ENCODE measurements at places on chromosomes 2 and 18.

GRCh38 chr2:224579411-224579810, 5.8 kb downstream of the CUL3 start:
- DNase-seq, result no peak

GRCh38 chr2:60309336-60309735, 244.1 kb downstream of the BCL11A start:
- DNase-seq, result no peak

GRCh38 chr2:16454621-16455020, 211.0 kb downstream of the CYRIA start:
- no peak for DNase-seq

GRCh38 chr2:240788482-240788881, 31.5 kb downstream of the KIF1A start:
- DNase-seq, result no peak

DNA sequence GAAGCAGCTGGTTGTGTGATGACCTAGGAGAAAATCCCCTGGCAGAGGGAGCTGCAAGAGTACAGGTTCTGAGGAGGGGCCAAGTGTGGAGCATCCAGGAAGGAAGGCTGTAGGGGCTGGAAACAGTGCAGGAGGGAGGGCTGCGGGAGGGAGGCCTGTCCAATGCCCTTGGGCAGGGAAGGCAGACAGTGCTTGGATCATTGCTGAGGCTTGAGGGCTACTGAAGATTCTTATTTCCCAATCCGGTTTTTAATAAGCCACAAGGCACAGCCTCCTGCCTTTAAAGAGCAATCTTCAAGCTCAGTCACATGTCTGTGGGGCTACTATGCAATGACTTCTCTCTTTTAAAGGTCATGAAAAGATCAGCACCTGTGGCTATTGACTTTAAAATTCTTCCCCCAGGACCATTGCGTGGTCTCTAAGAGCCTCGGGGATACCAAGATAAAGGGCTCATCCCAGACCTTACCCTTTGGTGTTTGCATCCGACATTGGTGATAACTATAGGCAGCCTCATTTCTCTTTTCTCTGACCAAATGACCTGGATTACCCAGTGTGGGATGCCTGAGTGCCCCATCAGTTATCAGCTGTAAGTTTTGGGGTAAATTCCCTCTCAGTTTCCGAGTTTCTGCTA, 149.6 kb downstream of the DOCK10 start:
- DNase-seq, result no peak

DNA sequence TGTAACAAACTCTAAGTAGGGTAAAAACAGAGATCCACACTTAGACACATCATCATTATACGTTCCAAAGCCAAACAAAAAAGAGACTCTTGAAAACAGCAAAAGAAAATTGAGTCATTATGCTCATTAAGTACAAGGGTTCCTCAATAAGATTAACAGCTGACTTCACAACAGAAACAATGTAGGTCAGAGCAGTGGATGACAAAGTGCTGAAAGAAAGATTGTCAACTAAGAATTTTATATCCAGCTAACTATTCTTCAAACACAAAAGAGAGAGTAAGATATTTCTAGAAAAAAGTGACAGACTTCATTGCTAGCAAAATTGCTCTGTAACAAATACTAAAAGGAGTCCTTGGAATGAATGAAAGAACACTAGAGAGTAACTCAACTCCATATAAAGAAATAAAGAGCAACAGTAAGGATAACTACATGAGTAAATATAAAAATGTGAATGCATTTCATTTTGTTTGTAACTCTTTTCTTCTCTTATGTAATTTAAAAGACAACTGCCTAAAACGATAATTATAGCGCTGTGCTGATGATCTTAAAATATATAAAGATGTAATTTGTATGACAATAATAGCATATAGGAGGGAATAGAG, 23.8 kb upstream of the DNER start:
- no peak for DNase-seq

GRCh38 chr18:23365602-23366001, 87.5 kb upstream of the RIOK3 start:
- no peak for DNase-seq

DNA sequence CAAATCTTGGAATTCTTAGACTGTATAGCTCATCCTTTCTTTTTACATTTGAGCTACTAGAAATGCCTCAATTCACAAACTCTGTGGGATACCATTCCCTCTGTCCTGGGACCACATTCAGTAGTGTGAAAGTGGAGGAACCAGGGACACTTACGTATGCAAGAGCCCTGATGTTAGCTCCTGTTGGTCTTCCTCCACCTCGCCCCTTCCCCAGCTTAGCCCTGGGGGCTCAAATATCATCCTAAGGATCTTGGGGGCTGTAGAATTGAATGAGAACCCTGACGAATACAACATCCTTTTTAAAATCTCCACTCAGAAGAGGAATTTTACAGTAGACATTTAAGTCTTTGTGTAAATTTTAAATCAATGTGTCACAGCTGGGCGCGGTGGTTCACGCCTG, 65.2 kb upstream of the RAPH1 start:
- no peak for DNase-seq

GRCh38 chr18:48790226-48790863, 160.4 kb downstream of the SMAD7 start:
- no peak for DNase-seq

DNA sequence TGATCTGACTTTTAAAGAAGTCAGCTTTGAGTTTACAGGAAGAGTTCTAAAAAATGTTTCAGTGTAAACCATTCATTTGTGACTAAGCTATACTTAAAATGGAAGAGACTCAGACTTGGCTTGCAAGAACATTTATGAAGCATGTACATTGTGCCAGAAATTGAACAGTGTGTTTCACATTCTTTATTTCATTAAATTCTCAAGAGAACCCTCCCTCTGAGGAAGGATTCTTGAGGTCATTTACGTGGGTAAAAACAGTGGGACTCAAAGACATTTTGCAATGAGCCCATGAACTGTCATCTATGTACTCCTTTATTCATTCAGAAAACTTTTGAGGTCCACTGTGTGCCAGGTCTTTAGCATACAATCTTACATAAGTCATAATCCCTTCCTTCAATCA, 143.6 kb upstream of the ZNF521 start:
- no peak for DNase-seq

DNA sequence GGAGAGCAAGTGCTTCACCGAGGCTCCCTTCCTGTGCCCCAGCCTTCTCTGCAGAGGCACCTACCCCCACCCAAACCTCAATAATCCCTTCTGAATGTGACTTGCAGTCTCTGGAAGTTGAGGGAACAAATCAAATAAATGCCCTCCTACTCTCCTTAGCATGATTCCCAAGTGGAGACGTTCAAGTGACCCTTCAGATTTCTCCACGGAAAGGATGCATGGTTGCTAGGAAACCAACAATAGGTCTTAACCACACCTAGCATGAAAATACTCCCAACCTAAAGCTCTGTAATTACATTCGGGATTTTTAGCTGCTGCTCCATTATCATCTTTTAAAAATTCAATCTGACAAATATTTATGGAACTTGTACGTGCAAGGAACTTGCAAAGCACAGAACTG, 50.2 kb upstream of the CABLES1 start:
- DNase-seq, result peak; percentile 5

- no peak for DNase-seq
Observed at GRCh38 chr2:15006667-15007066, 374.1 kb downstream of the LRATD1 start.

- no peak for DNase-seq
Observed at GRCh38 chr18:36688020-36688965, 140.5 kb downstream of the TPGS2 start.

DNA sequence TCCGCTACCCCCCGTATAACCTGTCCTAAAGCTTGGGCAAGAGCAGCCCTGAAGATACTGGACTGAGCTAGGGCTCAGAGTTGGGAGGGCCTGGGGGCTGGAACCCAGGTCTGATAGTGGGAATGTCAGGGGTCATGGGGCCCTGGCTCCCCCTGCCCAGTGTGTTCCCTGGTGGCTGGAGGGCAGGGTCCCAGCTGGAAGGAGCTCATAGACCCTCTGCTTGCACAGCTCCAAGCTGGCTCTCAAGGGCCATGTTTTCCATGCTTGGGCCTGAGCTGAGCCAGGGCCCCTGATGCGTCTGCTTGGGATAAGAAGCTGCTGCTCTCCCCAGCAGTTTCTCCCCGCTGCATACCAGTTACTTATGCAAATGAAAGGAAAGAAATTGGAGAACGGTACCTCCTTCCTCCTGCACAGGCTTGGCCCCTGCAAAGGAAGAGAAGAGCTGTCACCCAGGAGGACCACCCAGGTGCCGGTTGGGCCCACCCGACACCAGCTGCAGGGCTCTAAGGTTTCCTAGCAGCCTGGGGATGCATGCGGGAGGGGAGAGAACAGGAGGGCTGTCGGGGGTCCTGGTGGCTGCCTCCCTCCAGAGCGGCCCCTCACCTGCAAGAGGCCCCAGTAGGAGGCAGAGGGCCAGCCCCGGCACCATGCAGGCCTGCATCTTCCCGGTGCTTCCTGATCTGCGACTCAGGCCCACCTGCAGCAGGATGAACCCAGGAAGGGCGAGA, 628 bp downstream of the OTOS start:
- DNase-seq, result no peak

- DNase-seq, result no peak
Observed at GRCh38 chr2:134041877-134042276, 212.0 kb upstream of the MGAT5 start.

GRCh38 chr2:7060156-7060555, 142.9 kb downstream of the RNF144A start:
- peak; percentile 17 for DNase-seq

- DNase-seq, result no peak
Observed at GRCh38 chr2:157874997-157875640, 1.0 kb downstream of the ACVR1 start.

- no peak for DNase-seq
Observed at GRCh38 chr2:111957872-111958354, 59.5 kb downstream of the MERTK start.

GRCh38 chr2:183868707-183869106, 729.6 kb upstream of the ZNF804A start:
- DNase-seq, result no peak

GRCh38 chr2:221570321-221570935, 1.7 kb downstream of the EPHA4 start:
- DNase-seq, result peak; percentile 36

GRCh38 chr2:235957251-235957650, 210.9 kb downstream of the GBX2 start:
- no peak for DNase-seq

- DNase-seq, result no peak
Observed at GRCh38 chr2:234595829-234596228, 98.9 kb upstream of the ARL4C start.

DNA sequence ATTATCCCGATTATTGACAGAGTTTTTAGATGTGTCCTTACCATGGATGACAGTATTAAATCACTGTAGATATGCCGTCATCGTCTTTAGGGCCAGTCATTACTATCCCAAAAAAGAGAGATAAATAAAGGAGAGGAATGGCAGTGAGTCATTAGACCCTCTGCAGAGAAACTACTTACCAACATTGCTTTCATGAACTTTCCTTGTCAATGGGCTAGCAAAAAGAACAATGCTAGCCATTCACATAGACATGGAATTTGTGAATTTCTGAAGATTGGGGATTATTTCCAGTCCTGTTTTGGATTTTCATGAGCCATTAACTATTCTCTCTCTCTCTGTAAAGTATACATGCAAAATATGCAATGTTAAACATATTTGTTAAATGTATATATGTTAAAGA, 319.4 kb upstream of the FANCL start:
- DNase-seq, result no peak

DNA sequence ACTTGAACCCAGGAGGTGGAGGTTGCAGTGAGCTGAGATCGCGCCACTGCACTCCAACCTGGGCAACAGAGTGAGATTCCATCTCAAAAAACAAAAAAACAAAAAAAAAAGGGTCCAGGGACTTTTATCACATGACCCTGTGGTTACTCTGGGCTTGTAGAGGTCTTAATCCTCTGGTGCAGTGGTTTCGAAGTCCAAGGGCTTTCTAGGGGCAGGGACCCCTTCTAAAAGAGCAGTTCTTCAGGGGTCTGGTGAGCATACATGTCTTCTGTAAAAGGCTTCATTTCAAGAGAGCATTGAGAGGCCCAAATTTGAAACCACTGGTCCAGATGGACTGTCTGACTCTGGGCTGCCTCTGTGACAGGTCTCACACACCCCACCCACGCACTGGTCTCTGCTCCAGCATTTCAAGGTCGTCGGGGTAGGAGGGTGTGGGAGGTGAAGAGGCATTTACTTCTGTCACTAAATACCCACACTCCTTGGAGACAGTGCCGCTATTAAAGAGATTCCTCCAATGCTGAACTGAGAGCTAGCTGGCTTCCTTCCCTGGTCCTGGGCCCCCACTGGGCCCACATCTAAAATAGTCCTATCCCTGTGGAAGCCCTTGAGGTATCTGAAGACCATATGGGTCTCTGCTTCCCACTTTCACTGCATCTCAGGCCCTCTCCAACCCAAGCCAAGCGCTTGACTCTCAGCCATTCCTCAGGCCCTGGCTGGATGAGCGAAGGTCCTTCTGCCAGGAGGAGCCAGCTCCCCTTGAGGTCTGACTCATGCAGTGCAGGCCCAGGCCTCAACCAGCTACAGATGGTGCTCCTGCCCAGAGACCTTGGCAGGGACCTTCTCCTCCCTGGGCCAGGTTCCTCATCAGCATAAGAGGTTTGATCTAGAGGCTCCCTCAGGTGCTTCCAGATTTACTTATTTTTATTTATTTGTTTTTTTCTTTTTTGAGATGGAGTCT, 44.8 kb downstream of the PAX8 start:
- no peak for DNase-seq

All from NCI-H524 treated with DMSO at 0.1 percent for 48 hours (cell line).